Testis (tissue), 5 donors: ENCODE measurements at places on chromosomes 16 and 17.

GRCh38 chr17:59753522-59754467, 46.3 kb downstream of the VMP1 start:
- no peak for DNase-seq

DNA sequence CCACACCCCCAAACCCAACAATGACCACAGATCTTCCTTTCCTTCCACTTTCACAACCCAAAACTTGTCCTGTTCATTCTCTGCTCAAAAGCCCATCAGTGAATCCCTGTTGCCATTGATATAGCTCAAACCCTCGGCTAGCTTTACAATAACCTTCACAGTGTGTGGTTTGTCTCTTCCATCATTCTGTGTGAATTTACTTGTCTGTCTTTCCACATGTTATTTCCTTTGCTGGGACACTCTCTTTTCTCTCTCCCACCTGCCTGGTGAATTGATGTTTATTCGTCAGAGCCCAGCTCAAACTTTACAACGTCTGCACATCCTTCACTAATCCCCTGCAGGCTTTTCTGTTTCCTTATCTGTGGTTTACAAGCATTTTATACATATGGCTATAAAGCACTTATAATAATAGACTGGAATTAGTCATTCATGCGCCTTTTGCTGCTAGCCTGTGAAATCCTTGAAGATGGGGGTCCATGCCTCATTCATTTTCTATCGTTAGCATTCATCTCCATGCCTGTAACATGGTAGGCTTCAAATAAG, 114.4 kb downstream of the CDH13 start:
- no peak for DNase-seq

- no peak for DNase-seq
These were observed 105.5 kb downstream of the SPAG9 start for GRCh38 chr17:51015145-51015558.

GRCh38 chr17:67156269-67157199, 88.5 kb downstream of the HELZ start:
- no peak for DNase-seq

DNA sequence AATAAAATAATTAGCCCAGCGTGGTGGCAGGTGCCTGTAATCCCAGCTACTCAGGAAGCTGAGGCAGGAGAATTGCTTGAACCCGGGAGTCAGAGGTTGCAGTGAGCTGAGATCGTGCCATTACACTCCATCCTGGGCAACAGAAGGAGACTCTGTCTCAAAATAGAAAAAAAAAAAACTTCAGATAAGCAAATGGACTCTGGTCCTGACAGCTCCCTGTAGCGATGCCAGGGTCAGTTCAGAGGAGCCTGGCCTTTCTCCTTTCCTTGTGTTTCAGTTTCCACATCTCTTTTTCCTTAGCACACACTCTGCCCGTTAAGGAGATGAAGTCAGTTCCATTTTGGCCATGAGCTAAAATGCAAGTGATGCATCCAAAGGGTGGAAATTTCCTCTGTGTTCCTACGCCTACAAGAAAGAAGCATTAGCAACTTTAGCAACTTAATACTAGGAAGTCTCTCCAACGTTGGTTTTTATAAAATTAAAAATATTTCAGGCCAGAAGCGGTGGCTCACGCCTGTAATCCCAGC, 11.6 kb upstream of the GRB2 start:
- DNase-seq, result peak; percentile 53

- no peak for DNase-seq
These were observed 21.0 kb downstream of the FBXO39 start for GRCh38 chr17:6796887-6797490.

GRCh38 chr16:27775254-27775653, 225.3 kb downstream of the KATNIP start:
- DNase-seq, result no peak

- no peak for DNase-seq
These were observed 7.5 kb downstream of the SEC14L1 start for GRCh38 chr17:77148077-77148939.
